ENCODE measurements at places on chromosomes 7 and 10.

DNA sequence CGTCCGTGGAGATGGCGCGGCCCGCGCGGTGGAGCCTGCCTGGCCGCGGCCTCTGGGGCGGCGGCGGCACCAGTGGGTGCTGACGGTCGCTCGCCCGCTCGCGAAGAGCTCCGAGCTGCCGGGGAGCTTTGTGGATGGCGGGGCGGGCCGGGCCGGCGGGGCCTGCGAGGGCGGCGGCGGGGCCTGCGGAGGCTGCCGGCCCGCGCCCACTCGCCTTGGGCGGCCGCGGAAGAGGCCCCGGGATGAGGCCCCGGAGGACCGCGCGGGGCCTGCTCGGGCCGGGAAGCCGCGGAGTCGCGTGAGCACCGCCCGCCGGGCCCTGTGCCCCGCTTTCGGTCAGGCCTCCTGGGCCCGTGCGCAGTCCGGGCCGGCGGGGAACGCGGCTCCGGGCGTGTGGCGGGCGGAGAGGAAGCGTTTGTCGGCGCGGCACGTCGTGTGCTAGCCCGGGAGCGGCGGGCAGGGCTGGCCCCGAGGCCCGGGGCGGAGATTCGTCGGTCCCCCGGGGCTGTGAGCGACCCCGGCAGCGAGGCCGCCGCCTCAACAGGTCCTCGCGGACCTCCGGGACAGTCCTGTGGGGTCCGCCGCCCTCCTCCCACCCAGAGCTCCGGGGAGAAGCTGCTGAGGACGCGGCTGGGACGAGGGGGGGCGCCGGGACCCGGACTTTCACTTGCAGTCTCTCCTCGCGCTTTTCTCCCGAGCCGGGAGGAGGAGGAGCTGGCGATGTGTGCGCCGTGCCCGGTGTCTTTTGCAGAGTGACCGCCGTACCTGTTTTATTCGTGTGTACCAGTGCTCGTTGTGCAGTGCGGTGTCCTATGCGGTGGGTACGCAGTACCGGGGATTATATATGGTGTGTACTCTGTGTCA, 578 bp downstream of the ZMYND11 start:
- DNase-seq: peak; percentile 51

- no peak for DNase-seq
These were observed 402.6 kb downstream of the AUTS2 start for GRCh38 chr7:70000737-70001348.

DNA sequence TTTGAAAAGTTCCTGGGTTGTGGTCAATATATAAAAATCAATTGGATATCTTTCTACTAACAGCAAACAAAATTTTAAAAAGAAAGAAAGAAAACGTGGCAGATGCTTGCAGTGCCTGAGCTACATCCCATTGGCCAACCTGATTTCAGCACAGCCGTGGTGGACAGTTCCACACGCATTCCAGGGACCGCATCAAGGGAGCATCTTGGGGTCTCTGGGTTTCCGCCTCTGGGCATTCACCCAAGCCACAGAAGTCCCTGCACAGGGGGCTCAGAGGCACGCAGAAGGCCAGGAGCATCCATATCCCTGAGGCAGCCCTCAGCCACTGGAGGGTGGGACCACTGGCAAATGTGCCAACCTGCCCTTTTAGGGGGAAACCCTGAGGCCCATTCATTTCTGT, 254.5 kb upstream of the RNF32 start:
- no peak for DNase-seq

GRCh38 chr7:82289889-82290288, 153.7 kb downstream of the CACNA2D1 start:
- no peak for DNase-seq

GRCh38 chr7:151115836-151116418, 29.7 kb downstream of the AGAP3 start:
- DNase-seq: no peak

GRCh38 chr10:3780021-3780770, 4.8 kb downstream of the KLF6 start:
- no peak for DNase-seq

- DNase-seq: no peak
These were observed 340.2 kb downstream of the SUGCT start for GRCh38 chr7:40474790-40475680.

DNA sequence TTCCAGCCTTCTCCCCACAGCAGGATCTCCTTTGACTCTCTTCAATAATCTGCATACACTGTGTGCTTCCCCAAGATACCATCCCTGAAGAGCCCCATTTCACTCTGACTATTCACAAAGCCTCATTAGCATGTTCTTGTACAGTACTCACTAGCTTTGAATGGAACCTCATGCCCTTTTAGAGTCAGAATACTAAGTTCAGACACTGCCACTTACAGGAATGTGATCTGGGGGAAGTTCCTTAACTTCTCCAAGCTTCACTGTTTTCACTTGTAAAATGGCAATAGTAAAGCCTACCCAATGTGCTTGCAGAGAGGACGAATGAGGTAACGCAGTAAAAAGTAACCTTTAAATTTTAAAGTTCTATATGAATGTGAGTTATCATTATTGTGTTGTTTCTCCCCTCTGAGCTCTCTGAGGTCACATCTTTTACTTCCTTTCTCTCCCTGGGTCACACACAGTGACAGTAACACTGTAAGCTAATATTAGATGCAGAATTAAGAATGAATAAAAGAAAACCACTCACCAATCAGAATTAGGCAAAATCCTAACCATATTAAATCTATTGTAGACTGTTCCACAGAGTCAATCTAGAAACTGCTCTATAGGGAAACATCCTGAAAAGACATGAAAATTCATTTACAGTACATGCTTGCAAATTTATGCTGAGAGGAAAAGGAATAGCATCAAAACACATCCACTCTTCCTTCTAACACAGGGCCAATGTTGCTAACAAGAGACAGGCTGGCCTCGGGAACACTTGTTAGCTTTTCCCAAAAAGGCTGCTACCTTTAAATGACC, 64.2 kb upstream of the IL6 start:
- no peak for DNase-seq

All from activated CD4-positive, alpha-beta T cell treated with anti-CD3 and anti-CD28 coated beads, Interleukin-2, amount 50 U/mL, for 24 hours (primary cell).